ENCODE measurements at places on chromosomes 12 and 14. TPM values are rescaled to one million over a fixed set of nuclear protein-coding genes. Genes with fewer than 3 reads are reported as not detected.

KRT73 gene
- total RNA-seq, result 1.1 TPM

CCDC197 gene
- total RNA-seq, result not detected

NRXN3 gene
- not detected for total RNA-seq

FAM222A gene
- 1.3 TPM for total RNA-seq
